ENCODE measurements at places on chromosomes 1 and 21. TPM values are rescaled to one million over a fixed set of nuclear protein-coding genes. Genes with fewer than 3 reads are reported as not detected.

- no peak for DNase-seq
Observed at GRCh38 chr1:60169206-60169605, 95.6 kb upstream of the C1orf87 start.

The UBASH3A gene
- not detected for total RNA-seq

The CENPL gene
- total RNA-seq, result 2.6 TPM

DNA sequence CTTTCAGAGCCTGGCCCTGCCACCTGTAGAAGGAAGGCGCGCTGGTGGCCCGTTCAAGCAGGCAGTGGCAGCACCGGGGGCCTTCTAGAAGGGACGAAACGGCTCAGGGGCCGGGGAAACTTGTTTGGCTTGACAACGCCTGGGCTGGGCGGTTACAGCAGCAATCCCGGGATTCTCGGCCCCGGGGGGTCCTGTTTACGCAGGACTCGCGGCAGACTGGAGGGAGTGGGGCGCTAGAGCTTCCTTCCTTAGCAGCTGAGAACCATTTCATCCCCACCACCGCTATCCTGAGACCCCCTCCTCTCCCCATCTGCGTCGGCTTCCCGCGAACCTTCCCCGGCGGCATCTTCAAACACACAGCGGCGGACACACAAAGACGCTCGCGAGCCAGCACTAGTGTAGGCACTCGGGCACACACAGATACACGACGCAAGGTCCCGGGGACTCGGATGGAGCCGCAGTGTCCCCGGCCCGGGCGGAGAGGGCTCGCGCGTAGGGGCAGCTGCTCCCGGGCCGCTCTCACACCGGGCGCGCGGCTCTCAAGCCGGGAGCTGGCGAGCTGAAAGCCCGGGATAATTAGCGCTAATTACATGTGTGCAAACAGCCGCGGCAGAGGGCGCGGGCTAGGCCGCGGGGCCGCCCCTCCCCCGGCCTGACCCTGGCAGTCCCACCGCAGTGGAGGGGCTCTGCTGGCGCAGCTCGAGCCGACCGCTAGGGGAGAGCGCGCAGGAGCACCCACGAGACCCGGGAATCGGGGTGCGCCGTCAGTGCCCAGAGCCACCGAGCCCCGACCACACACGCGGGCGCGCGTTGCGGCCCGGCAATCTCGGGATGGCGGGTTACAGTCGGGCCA, 271.4 kb downstream of the FOXD2 start:
- DNase-seq, result no peak

- DNase-seq, result no peak
Observed at GRCh38 chr21:27023186-27023585, 56.3 kb upstream of the ADAMTS5 start.

- DNase-seq, result peak; percentile 36
Observed at GRCh38 chr1:183676586-183677189, 23.6 kb upstream of the APOBEC4 start.

The ADCY10 gene
- total RNA-seq, result 0.05 TPM

DNA sequence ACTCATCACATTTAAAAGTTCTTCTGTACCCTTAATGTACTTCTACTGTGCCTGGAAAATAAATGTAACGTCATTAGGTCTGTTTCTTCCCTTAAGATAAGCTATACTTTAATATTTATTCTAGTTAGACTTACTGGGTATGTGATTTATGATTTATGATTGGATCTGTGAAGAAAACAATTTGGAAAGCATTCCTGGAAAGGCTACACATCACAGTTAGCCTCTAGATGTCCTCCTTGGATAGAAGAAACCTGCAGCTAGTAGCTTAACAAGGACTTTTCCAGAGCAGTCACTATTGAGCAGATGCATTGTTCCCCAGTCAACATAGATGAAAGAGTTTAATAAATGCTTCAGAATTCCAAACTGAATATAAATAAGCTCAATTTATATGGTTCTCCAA, 22.2 kb upstream of the ABL2 start:
- DNase-seq, result no peak

GRCh38 chr21:38264571-38264970, 7.8 kb downstream of the KCNJ15 start:
- no peak for DNase-seq

The DTL gene
- total RNA-seq, result 0.43 TPM

DNA sequence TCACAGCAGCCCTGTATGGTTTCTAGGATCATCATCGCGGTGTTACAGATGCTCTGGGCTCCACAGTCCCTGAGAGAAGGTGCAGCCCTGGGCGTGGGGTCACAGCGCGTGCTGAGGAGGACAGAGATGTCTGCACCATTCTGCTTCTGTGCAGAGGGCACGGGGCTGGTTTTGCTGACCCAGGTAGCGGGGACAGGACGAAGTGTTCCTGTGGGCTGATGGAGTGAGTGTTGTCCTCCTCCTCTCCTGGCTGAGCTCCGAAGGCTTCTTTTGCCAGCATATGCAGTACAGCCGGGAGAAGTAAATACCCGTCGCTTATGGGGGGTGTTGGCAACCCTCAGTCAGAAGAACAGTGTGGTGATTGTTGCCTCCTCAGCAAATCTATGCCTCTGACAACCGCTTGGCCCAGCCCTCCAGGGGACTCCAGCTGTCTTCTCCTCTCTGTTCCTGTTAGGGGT, 101.5 kb downstream of the DDX20 start:
- peak; percentile 75 for DNase-seq

DNA sequence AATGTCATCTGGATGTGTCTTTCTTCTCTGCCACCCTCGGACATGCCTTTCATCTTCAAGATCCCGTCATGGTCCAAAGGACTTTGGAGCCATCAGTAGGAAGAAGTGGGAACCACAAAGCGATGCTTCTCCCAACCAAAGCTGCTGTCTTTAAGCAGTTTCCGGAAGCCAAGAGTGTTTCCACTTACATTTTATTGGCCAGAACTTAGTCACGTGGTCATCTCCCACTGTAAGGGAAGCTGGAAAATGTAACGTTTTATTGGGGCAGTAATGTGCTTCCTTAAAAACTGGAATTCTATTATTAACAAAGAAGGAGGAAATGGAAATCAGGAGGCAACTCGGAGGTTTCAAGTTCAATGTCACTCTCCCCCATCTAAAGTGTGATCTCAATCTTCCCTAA, 170.8 kb downstream of the ATG4C start:
- DNase-seq, result no peak

DNA sequence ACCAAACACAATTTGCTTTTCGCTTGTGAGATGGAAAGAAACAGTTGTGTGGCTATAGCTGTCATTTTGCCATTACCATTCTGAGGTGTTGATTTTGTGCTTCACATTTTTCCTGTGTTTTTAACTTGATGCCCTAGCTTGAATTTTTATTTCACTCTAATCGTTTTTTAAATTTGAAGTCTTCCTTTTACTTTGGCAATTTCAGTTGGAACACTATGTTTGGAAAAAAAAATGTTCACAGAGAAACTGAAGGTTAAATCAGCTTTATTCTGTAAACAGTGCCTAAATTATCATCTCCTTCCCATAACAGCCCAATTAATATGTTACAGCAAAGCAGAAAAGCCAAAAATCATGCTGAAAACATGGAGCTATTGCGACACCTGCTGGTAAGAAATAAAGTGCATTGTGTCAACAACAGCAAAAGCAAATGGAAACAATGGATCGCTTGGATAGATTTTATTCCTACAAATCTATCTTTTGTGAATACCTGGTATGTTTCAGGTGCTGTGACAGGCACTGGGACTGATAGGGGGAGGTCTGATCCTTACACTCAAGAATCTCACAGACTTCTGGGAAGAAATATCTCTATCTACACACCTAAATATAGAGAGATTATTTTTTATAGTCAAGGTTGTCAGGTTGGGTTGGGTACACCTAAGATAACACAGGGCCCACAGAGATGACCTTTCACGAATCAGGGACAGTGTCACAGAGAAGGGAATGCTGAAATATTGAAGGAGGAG, 16.2 kb upstream of the ERICH3 start:
- no peak for DNase-seq

DNA sequence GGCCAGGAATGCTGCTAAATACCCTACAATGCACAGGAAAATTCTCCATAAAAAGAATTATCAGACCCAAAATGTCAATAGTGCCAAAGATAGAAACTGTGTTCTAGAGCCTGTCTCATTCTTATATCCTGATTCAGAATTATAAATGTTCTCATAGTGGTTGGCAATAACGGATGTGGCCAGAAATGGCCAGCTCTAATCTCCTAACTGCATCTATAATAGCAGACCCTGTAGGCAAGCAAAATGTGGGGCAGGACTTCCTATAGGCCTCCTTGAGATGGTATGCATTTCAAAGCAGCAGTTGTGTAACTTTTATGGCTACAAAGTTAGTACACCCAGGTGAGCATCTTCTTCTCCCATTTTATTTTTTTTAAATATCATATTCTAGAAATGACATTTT, 95.9 kb upstream of the SGIP1 start:
- DNase-seq, result no peak

DNA sequence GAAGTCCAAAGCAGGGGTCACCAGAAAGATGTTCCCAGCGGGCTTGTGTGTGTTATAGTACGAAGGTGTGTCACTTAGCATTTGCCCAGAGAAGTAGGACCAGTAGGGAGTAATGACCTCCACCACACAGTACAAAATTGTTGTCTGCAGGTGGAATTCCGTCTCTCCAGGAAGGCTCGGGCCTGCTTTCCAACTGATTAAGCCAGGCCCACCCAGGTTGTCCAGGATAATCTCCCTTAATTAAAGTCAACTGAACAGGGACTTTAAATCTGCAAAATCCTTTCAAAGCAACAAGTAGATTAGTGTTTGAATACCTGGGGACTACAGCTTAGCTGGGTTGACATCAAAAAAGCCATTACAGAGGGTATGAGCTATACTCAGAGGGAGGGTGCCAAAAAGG, 131.3 kb downstream of the BACH1 start:
- no peak for DNase-seq

The SPRR4 gene
- total RNA-seq, result not detected

DNA sequence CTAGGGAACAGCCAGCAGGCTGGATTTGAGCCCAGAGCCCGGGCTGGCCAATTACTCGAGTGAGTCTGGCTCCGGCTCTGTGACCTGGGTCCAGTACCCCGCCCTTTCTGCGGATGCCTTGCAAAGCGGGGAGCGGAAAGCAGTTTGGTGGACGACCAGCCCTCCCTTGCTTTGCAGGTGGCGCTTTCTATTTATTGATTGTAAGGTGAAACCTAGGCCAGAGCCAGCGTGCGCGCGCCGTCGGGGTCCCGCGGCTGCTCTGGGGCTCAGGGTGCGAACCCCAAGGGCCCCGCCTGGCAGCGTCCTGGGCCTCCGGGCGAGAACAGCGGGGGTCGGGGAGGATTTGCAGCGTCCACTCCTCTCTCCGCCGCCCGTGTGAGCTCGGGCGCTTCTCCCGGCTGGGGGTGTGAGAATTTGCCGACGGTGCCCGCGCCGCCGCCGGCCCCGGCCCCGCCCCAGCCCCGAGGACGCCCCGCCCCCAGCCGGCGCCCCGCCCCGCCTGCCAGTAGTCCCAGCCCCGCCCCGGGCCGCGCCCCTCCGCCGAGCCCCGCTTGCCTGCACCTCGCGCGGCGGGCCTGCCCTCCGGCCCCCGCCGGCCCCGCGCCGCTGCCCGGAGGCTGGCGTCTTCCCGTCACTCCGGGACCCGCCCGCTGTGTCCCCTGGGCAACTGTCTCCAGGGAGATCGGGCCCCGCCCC, 37.6 kb downstream of the PIK3CD start:
- peak; percentile 92 for DNase-seq

The IRF6 gene
- 31.6 TPM for total RNA-seq

Measured in Right ventricle myocardium superior (tissue), 1 donor.